KBM-7 (cell line): ENCODE measurements at places on chromosomes 6 and 20.
A peak's percentile ranks its signal among the peaks of the same experiment; 100 is the strongest.

- no peak for DNase-seq
Measured at GRCh38 chr6:31901415-31901952, 402 bp downstream of the ZBTB12 start.

DNA sequence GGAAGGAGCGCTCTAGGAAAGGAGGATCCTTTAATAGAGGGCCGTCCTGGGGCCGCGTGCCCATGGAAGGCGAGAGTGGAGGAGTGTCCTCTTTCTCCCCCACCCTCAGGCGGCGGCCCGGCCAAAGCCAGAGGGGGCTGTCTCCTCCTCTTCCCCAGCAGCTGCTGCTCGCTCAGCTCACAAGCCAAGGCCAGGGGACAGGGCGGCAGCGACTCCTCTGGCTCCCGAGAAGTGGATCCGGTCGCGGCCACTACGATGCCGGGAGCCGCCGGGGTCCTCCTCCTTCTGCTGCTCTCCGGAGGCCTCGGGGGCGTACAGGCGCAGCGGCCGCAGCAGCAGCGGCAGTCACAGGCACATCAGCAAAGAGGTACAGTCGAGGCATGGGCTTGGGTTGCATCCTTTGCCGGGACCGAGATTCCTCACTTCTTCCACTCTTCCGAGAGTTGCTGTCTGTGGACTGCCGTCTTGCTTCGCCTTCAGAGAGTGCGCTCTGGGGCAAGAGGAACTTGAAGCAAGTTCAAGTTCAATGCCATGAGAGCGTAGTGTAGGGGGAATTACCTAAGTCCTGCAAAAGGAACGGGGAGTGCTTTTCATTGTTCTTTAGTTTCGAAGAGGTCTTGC is at the start of gene LAMA2:
TSS of gene LAMA2 (plus strand) at position 148 of the 621 bp plus-strand sequence. CDS start at position 256, 108 bp downstream.
- peak; percentile 20 for DNase-seq

DNA sequence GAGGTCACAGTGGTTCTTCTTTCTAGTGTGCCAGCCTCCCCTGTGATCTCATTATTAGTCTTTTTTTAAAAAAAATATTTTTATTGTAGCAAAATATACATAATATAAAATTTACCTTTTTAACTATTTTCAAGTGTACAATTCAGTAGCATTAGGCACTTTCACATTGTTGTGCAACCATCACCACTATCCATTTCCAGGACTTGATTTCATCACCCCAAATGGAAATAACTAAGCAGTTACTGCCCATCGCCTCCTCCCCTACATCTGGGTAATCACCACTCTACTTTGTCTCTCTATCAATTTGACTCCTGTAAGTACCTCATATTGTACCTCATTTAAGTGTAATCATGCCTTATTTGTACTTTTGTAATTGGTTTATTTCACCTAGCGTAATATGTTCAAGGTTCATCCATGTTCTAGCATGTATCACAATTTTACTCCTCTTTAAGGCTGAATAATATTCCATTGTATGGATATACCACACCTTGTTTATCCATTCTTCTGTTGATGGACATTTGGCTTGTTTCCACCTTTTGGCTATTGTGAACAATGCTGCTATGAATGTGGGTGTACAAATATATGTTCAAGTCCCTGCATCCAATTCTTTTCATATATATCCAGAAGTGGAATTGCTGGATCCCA is 68.6 kb upstream of the FYN start:
- DNase-seq = no peak

DNA sequence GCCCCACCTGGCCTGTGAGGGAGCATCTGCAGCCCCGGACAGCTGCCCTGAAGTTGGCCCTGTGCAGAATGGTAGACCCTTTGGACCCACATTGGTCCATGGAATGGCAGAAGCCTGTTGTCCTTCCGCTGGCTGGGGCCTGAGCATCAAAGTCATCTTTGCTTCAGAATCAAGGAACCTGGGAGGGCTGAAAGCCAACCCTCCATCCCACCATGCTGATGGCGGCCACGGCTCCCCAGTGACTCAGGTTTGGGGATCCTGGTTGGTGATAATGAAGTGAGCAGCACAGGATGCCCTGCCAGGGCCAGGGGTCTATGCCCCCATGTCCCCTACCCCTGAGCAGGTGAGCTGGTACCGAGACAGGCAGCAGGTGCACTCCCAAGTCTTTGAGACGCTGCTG is 52.8 kb downstream of the YTHDF1 start:
- DNase-seq = no peak

DNA sequence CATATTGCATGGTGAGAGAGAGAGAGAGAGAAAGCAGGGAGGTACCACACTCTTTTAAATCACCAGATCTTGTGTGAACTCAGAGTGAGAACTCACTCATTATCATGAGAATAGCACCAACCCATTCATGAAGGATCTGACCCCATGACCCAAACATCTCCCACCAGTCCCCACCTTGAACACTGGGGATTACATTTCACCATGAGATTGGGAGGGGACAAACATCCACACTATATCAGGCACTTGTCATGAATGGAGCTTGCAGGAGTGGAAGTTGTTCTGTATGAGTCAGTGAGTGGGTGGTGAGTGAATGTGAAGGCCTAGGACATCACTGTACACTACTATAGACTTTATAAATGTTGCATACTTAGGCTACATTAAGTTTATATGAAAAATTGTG is 47.7 kb upstream of the RNF182 start:
- DNase-seq = no peak
